D721Med (cell line): ENCODE measurements at places on chromosomes 12 and 14.
A peak's percentile ranks its signal among the peaks of the same experiment; 100 is the strongest.

GRCh38 chr12:23621900-23622299, 327.6 kb downstream of the SOX5 start:
- no peak for DNase-seq

GRCh38 chr12:62260733-62261683, 804 bp downstream of the USP15 start:
- no peak for DNase-seq

DNA sequence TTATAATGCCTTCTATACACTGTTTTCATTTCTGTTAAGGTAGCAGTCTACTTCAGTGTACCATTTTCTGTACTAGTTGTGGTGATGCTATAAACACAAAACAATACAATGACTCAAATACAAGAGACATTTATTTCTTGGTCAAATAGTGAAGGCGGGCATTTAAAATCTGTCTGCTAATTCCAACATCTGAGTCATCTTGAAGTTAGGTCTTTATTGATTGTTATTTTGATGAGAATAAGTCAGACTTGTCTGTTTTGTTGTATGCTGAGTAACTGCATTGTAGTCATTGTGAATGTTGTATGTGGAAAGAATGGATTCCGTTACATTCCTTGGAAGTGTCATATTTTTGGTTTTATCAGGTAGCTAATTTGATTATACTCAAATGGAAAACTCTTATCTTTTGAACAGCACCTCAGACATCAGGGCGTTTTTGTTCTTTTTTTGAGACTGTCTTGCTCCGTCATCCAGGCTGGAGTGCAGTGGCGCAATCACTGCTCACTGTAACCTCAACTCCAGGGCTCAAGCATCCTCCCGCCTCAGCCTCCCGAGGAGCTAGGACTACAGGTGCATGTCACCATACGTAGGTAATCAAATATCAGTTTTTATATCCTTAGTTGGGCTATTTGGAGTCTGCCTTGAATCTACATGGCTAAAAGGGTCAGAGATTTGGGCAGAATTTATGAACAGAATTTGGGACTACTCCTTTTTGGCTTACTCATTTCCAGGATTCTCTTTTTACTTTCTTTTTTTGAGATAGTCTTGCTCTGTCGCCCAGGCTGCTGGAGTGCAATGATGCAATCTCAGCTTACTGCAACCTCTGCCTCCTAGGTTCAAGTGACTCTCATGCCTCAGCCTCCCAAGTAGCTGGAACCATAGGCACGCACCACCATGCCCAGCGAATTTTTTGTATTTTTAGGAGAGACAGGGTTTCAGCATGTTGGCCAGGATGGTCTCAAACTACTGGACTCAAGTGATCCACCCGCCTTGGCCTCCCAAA, 56.8 kb downstream of the PAPLN start:
- DNase-seq, result no peak

DNA sequence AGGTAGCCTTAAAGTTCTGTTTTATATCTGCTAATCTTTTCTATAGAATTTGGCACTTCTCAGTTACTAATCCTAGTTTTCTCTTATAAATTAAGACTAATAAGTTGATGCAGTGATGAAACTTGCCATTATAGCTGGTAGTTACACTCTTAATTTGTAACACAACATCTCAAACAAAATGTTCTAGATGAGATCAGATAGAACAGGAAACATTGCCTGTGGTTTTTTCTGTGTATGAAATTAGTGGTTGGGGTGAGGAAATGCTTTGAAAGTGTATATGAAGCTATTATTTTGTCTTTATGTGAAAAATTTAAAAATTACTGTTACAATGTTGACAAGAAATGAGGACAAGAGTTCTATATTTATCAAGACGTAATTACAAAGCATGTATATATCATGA, 91.9 kb downstream of the PCNX1 start:
- no peak for DNase-seq

GRCh38 chr12:68158432-68158831, 1.1 kb downstream of the IFNG start:
- no peak for DNase-seq

DNA sequence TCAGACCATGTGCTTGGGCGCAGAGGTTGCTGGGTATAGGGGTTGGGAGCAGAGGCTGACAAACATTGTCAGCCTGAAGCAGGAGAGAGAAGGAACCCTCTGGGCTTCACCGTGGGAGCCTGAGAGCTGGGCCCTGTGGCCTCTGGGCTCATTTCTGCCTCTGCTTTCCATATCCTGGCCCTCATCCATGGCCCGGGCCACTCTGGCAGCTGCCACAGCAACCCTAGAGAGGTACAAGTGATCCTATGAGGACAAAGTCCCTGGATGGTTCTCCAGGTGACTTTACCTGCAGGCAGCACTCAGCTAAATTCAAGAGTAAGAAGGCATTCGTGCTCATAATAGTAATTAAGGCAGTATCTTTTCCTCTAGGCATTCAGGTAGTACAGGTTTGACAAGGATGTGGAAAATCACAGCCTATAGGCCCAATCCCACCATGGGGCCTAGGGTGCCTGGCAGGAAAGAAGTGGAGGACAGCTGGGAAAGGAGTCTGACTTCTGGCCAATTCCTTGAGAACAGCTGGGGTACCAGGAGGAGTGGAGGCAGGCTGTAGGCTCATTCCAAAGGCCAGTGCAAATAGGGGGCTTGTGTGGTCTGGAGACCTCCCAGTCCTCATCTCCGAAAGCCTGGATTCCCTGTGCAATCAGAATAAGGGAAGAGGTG, 3.6 kb upstream of the TTC7B start:
- DNase-seq, result no peak

DNA sequence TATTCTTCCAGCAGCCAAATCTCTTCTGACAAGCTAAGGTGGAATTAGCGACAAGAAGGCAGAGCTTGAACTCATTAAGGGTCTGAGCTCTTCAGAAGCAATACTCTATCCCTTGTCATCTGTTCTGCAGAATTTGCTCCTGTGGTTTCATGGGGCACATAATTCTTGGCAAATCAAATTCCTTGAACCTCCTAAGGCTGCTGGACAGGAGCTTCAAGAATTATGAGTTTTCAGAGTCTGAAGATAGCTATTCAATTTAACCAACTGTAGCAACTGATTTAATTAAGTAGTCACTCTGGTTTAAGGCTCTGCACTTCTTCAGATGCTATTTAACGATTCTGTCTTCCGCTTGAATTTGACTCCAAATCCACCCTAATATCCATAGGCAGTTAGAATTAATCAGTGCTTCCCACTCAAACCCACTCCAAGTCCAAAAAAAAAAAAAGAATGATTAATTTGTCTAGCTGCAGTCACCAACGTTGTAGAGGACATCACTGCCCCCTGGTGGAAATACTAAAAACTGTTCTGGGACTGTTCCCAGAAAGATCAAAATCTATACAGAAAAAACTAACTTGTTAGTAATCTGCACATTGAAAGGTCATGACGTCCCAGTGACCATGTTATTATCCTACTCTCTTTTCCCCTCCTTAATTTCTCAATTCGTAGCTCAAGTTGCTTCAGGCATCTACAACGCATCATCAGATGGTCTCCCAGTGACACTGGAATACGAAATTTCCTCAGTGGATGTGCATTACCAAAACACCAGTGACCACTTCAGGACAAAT, 169.9 kb downstream of the KIF21A start:
- DNase-seq, result no peak

GRCh38 chr14:81276073-81277069, 55.6 kb upstream of the GTF2A1 start:
- DNase-seq, result peak; percentile 47

DNA sequence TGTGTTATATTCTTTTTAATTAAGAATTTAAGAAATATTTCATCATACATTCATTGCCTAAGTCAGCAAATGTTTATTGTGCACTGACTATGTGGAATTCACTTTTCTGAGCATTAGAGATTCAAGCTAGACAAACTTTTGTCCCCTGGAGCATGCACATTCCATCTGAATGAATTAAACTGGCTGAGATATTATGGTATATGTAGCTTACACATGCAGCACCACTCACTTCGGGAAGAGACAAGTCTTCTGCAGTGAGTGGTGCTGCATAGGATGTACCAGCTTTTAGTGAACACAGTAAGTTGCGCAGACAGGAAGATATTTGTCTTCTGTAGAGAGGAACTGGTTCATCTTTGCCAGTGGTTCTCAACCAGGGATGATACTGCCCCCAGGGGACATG, 318.4 kb downstream of the SYT1 start:
- no peak for DNase-seq

DNA sequence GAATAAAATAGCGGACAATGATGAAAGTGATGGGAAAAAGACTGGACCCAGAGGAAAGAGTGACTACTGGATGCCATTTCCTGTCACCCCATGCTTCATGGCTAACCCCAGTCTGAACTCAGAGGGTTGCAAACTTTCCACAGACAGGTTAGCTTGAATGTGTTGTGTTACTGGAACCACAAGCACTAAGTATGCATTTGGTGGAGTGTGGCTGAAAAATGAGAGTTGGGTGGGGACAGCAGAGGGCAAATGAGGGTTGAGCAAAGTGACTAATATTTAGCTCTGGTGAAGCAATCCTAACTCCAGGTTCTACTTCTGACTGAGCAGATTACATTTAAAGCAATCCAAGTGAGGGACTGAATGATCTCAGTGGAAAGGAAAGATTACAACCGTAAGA, 1.6 kb downstream of the SLC16A7 start:
- DNase-seq, result no peak

DNA sequence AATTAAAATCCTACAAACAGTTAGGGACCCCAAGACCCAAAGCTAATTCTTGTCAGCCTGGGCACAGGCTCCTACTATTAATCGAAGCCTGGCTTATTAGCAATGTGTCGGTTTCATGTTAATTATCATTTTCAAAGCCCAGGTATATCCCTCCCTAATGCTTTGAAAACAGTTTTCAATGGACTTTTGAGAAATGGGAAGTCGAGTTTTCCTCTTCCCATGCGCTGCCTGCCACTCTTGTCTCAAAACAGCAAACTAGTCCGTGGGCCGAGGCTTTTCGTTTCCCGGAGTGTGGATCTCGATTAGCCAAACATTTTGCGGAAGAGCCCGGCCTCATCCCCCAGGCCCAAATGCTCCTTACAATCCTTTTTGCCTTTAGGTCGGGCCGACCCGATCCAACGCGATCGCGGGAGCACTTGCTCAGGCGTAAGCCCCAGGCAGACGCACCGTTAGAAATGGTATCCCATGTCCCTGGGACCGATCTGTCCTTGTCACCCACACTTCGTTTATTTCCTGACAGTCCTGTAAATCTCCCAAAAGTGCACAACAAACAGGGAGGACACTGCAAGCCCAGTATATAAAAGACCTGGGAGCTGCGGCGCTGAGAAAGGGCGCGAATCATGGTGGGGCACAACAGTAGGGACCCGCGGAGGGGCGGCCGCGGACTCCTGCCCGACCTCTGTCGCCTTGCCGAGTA, 1.5 kb downstream of the SIX6 start:
- DNase-seq, result no peak

GRCh38 chr12:2076196-2076570, 23.4 kb downstream of the CACNA1C start:
- DNase-seq, result no peak

DNA sequence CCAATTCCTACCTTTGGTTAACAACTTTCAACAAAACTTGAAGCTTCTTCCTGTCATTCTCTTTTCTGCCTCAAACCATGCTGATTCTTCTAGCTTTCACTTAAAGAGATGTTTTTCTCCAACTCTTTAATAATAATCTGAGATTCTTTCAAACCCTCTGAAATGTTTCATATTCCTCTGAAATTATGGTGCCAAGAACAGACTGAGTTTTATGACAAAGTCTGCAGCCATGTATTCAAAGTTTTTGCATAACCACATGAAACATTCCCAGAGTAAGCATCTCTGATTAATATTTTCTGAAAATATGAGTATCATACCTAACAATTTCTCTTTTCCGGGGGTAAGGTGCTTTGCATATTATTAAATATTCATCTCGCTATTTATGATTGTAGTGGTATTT, 59.1 kb upstream of the DCN start:
- no peak for DNase-seq

DNA sequence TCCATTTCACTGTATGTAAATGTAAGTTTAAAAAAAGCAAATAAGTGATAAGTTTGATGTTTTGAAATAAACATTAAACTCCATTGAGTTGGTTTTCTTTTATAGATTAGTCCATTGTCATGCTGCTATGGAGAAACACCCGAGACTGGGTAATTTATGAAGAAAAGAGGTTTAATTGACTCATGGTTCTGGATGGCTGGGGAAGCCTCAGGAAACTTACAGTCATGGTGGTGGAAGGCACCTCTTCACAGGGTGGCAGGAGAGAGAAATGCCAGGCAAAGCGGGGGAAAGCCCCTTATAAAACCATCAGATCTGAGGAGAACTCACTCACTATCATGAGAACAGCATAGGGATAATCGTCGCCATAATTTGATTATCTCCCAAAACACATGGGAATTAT, 48.4 kb upstream of the OXA1L start:
- DNase-seq, result no peak

DNA sequence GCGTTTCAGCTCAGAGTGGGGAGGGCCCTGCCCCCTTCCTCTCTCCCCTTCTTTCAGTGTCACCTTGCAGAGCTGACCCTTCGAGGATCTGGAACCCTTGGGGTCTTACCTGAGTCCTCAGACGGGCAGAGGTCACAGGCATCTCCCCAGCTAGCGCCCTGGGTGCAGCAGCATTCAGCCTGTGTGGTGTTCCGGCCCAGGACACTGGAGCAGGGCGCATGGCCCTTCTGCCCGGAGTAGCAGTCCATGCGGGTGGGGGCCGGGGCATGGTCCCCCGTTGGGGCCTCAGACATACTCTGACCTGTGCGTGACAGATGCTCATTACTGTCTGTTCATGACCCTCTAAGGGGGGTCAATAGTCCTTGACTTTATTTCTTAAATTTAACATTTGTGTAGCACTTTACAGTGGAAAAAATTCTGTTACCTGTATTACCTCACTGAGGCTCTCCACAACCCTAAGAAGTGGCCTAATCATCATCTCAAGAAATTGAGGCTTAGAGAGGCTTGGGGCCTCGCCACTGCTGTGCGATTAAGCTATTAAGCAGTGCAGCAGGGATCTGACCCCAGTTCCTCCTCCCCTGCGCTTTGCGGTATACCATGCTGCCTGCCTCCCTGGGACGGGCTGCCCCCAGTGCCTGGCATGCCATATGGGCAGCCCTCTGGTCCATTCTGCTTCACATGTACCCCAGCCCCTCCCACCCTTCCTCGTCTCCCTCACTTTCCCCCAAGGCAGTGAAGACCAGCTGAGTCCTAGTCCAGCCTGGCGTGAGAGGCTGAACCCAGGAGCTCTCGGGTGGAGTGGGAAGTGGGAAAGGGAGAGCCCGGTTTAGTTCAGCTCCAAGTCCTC, 11.5 kb downstream of the ISCA2 start:
- DNase-seq, result peak; percentile 55

- DNase-seq, result no peak
Measured at GRCh38 chr12:53107122-53107521, 3.8 kb downstream of the SOAT2 start.

DNA sequence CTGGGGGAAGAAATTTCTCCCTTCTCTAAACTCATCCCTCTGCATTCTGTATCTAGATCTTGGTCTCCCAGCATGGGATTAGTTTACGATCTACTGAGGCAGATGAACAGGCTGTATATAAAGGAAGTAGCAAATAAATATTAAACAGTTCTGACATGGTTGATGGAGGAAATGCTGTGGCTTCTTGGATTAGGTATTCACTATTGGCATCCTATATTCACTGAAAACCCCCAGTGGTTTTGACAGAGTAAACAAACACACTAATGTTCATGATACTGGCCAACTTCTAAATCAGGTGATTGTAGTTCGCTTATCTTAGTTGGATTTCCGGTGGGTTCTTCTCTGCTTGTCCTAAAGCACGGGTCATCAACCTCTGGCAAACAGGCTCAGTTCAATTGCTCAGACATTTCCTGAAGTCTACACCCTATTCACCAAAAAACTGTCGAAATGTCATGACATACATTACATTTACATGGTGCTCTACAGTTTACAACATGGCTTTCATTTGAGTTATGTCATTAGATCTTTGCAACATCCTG, 433.9 kb downstream of the EGLN3 start:
- DNase-seq, result no peak

GRCh38 chr14:61358554-61359226, 37.3 kb downstream of the PRKCH start:
- no peak for DNase-seq
